Activated CD8-positive, alpha-beta memory T cell treated with anti-CD3 and anti-CD28 coated beads for 1 hour (primary cell): ENCODE measurements at places on chromosomes 2 and 18.

- no peak for DNase-seq
These were observed 82.7 kb downstream of the COL5A2 start for GRCh38 chr2:189096769-189097447.

GRCh38 chr2:10400978-10401951, 46.9 kb downstream of the ODC1 start:
- DNase-seq = no peak

DNA sequence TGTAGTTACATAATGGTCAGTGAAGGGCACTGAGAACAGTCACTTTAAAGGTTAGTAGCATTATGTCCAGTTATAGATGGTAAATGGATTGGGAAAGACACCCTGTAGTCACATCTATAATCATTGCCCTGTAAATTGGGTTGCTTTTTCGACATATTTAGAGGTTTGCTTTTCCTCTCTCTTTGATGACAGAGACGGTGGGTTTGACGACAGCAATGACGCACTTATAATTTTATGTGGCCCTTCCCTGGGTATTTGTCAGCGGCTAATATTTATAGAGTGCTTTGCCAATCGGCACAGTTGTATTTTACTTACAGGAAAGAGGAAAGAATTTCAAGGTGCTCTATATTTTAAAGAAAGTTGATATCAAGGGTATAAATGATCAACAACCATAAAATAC, 2.8 kb downstream of the CPS1 start:
- DNase-seq = no peak

DNA sequence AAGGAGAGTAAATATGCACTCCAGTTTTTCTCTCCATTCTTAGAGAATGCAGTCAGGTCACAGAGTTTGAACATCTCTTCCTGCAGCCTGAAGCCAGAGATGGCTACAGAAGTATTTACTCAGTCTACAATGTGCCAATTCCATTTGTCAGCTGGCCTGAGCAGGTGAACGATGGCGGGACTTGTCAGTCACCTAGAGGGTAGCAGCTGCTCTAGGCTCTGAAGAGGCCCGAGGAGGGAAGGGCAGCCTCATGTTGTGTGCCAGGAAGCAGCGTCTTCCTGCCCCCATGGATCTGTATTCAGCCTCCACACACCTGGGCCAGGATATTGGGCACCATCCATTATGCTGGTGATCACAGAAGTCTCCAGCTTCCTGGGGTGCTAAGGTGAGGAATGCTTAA, 316.7 kb upstream of the CHAC2 start:
- DNase-seq = no peak

DNA sequence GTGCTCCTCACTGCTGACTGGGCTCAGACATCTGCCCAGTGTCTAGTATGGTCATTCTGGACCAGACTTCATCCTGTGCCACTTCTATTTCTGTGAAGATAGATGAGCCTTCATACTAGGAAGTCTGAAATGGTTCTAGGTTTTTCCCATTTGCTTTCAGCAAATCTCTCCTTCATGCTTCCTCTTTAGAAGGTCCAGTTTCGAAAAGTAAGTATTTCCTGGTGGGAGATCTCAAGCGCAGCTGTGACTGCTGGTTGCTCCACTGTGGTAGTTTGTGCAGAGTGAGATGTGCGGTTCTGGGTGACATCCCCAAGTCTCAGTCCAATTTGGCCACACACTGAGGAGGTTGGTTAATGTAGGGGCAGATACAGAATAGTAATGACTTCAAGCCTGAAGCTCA, 14.4 kb downstream of the IL36B start:
- DNase-seq = no peak

DNA sequence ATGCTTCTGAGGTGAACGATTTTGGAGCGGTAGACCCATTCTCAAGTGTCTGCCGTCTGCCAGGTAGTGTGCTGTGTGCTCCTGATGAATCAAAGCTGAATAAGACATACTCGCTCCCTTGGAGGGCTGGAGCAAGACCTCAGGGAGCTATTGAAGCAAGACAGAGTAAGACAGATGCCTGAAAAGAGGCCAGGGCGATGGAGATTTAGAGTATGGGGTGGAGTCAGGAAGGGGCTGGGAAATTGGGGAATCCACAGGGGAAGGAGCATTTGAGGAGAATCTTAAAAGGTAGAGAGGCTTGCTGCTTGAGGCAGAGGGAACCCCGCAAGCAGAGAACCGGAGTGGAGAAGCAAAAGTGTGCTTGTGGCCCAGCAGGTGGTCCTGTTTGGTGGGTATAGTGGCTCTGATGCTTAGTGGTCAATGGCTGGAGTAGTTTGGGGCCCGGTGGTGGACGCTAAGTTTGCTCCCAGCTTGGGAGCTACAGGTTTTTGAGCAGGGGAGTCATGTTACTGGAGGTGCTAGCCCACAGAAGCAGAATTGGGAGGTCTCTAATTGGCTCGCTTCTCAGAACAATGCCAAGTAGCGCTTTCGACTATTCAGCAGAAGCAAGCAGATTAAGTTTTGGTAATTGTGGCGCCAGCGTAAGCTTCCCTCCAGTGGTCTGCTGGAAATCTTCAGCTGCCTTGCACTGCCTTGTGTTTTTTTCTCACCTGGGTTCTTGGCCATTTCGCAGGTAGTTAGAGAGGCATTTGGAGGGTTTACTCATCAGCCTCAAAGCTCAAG, 2.0 kb downstream of the CNNM4 start:
- no peak for DNase-seq

GRCh38 chr18:60146220-60146960, 226.2 kb downstream of the MC4R start:
- DNase-seq = no peak

GRCh38 chr2:96906729-96907114, 36.8 kb upstream of the SEMA4C start:
- no peak for DNase-seq

DNA sequence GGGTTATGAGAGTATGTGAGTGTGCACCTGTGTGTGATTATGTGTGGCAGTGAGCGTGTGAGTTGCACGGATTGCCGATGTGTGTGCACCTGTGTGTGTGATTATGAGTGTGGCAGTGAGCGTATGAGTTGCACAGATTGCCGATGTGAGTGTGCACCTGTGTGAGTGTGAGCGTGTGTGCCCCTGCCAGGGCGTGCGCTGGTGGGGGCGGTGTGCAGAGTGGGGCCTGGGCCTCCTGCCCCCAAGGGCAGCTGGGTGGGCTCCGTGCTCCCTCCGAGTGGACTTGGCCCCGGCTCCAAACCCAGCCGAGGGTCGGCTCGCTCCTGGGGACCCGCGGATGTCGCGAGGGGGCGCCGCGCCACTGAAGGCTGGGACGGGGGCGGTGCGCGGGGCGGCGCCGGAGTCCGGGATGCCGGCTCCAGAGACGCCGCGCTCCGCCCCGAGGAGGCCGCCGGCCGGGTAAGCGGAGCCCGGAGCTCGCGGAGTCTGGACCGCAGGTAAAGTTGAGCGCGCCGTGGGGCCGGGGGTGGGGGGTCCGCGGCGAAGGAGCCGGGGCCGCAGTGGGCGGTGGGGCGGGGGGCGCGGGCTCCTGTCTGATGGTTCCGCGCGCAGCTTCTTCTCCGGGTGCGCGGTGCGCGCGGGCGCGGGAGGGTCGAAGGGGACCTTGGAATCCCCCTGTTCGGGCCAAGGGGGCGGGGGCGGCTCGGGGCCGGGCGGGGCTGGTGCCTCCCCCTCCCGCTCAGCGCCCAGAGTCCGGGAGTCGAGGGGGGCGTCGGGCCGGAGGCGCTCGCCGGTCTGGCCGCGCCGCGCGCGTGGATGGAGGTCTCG, at the start of gene KCNG2:
Gene KCNG2 (plus strand): TSS at position 421 of the 828 bp plus-strand sequence. CDS start 65,730 bp downstream, outside the sequence.
- no peak for DNase-seq

DNA sequence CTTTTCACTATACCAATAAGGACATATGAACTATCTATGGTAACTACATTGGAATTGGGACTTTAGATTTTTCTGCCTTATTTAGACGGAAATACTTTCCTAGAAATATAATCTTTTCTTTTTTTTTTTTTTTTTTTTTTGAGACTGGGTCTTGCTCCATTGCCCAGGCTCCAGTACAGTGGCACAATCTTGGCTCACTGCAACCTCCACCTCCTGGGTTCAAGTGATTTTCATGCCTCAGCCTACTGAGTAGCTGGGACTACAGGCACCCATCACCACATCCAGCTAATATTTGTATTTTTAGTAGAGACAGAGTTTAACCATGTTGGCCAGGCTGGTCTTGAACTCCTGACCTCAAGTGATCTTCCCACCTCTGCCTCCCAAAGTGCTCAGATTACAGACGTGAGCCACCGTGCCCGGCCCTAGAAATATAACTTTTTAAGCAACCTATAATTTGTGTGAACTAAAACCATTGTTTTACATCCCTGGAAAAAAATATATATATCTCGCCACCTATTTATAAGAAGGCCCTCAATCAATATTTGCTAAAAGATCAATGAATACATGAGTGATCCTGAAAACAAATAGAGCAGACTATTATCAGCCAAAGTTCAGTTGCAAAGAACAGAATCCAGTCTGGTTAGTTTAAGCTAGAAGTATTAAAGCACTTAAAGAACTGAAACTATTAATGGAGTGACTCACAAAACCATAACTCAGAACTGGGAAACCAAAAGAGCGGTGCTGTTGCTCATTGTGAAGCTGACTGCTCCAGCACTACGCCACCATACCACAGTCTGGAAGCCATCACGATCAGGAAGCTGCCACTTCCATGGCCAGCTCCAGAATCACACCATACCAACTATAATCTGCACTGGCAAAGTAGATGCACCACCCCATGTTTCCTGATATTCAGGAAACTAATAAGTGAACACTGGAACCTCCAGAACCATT, 8.4 kb upstream of the HNRNPLL start:
- no peak for DNase-seq

DNA sequence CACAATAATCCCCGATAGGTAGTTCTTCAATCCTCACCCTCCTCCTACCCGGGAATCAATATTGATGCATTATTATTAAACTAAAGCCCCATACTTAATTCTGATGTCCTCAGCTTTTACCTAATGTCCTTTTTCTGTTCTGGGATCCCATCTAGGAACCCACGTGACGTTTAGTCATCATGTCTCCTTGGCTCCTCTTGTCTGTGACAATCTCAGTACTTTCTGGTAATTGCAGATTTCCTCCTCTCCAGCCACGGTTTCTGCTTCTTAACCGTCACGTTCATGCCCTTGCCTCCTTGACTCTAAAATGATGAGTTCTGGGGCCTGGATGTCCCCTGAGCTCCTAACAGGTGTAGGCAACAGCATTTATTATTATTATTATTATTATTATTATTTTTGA, 2.9 kb upstream of the DGKD start:
- no peak for DNase-seq

DNA sequence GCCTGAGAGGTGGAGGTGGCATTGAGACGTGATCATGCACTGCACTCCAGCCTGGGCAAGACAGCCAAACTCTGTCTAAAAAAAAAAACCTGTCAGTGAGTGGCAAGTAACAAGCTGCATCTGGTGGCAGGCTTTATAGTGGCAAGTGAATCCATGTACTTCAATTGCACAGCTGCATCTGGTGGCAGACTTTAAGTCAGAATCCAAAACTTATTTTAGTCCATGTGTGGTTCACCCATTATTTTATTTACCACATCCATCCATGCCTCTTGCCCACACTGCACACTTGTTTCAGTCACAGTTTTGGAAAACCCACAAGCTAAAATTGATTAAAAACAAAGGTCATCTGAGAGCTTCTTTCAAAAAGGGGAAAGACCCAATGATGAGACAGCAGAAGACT, 1636.4 kb upstream of the NXPH2 start:
- DNase-seq = no peak

DNA sequence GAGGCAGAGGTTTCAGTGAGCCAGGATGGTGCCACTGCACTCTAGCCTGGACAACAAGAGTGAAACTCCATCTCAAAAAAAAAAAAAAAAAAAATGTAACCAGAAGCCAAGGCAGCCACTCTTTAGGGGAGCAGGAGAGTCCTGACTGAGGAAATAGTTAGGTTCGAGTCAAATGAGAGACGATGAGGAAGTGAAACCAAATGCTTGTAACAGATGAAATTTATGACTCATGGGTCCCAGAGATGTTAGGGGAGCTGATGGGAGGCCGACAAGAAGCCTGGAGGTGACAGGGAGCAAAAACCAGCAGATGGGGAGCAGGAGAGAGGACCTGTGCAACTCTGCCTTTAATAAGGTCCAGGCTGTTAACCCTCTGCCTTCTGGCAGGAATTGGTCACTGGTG, 756.1 kb upstream of the DDX18 start:
- no peak for DNase-seq

DNA sequence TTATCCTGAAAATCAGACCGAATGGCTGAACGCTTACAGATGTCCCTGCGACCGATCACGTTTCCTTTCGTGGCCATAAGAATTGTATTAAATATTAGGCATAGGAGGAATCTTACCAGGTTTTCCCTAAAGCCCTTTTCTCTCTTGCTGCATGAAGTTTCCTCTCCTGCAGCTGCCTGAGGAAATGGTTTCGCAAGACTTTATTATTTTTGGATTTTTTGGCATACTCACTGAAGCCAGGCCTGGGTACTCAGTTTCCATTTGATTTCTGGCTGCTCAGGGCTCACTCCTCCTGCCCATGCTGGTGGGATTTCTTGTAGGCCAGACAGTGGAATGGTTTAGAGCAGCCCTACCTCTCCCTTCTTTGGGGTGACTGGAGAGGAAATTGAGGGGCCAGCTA, 114.0 kb downstream of the KLHL29 start:
- DNase-seq = no peak

- no peak for DNase-seq
These were observed 503.6 kb upstream of the TNP1 start for GRCh38 chr2:217363470-217363869.

DNA sequence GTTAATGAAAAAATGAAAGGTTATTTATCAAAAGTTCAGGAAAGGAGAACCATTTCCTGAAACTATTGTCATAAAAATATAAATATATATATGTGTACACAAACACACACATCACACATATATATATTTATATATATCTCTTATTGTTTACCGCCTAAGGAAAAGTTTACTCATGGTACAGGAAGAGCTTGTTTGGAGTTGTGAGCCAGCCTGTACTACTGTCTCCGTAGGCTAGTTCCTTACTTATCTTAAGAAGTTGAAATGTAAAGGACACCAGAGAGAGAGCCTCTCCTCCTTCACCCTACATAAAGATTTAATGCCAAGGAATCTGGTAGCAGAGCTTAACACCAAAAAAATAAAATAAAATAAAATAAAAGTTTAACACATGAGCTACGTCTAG, 19.6 kb downstream of the DSC1 start:
- DNase-seq = no peak

GRCh38 chr2:208280933-208281332, 14.9 kb downstream of the PIKFYVE start:
- DNase-seq = no peak

GRCh38 chr2:236052926-236053821, 115.0 kb downstream of the GBX2 start:
- DNase-seq = no peak

DNA sequence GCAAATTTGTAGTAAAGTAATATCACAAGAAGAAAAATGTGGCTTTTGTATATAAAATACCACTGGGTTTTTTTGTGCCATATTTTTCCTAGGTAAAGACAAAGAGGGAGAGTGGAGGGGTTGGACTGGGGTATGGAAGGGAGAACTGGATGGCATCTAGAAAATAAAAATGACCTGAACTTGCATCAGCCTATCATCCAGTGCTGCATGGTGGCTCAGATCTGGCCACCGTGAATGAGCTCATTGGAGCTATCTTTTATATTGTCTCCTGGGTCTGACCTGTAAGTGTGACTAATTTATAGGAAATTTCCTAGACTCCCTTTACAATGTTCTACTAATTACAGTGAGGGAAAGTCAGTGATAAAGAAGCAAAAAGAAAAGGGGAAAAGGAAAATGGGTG, 369.0 kb downstream of the TMEM182 start:
- DNase-seq = no peak

- DNase-seq = no peak
These were observed 279.2 kb upstream of the DCC start for GRCh38 chr18:52060607-52061304.

- DNase-seq = no peak
These were observed 215.5 kb upstream of the CWC22 start for GRCh38 chr2:180222644-180223043.

- DNase-seq = peak; percentile 47
These were observed 221.8 kb downstream of the INSIG2 start for GRCh38 chr2:118309946-118310680.
